ENCODE measurements at places on chromosomes 11 and 22.

GRCh38 chr11:128343135-128343514 lies 244.2 kb downstream of the ETS1 start:
- no peak for DNase-seq

GRCh38 chr11:132895340-132895739 lies 637.0 kb downstream of the OPCML start:
- DNase-seq = no peak

DNA sequence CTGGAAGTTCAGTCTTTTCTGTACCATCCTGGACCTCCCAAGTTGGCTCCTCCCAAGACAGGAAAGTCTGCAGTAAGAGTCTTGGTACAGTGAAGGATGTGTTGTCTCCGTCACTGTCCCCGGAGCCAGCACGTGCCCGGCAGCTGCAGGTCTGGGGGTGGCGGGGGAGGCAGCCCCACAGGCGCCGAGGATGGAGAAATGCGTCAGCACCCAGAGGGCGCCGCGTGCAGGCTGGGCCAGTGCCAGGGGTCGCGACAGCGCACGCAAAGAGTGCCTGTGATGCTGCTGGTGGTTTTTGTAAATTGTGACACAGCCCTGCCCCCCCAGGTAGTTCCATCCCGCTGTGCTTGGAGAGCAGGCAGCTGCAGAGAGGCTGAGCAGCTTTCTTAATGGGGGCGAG lies 1200.5 kb downstream of the BRD1 start:
- no peak for DNase-seq

DNA sequence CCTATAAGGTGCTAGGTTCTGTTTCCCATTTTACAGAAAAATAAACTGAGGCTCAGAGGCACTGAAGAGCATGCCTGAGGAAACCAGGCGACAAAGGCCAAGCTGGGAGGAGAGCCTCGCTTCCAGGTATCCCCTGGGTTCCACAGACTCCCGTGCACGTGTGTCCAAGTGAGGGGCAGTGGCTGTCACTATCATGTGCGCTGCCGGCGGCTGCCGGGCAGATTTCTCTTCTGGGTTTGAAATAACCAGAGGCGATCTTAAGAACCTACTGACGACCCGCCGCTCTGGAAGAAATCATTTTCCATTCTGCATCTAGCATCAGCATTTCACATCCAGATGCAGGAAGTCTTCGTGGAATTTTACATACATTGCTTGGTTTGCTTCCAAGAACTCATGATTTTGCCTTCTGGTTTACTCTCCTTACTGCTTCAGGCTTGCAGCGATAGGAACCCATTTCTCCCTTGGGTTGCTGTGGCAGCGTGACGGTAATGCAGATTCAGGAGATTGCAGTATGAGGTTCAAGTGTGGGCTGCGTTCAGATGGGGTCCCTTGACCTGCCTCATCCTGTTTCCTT lies 28.6 kb downstream of the ARHGAP8 start:
- no peak for DNase-seq
